Activated T-helper 17 cell treated with anti-CD3 and anti-CD28 coated beads, Interleukin-2, amount 50 U/mL, for 72 hours (primary cell): ENCODE measurements at places on chromosomes 7 and 10.

- H3K36me3 ChIP-seq: no peaks in the 10 kb centered on the region
- H3K4me1 ChIP-seq: no peaks in the 10 kb centered on the region
- no peak overlapping the region for H3K27ac ChIP-seq
- H3K4me3 ChIP-seq: no peak overlapping the region
- no peaks in the 10 kb centered on the region for H3K27me3 ChIP-seq
Observed at GRCh38 chr7:74479066-74479781, 25.5 kb downstream of the GTF2IRD1 start.

- H3K27me3 ChIP-seq: no peaks in the 10 kb centered on the region
- peaks cover 68% of the 10 kb centered on the region for H3K36me3 ChIP-seq
- H3K4me3 ChIP-seq: no peak overlapping the region
- H3K27ac ChIP-seq: no peak overlapping the region
Observed at GRCh38 chr10:84395581-84395980, 67.2 kb downstream of the CCSER2 start.

DNA sequence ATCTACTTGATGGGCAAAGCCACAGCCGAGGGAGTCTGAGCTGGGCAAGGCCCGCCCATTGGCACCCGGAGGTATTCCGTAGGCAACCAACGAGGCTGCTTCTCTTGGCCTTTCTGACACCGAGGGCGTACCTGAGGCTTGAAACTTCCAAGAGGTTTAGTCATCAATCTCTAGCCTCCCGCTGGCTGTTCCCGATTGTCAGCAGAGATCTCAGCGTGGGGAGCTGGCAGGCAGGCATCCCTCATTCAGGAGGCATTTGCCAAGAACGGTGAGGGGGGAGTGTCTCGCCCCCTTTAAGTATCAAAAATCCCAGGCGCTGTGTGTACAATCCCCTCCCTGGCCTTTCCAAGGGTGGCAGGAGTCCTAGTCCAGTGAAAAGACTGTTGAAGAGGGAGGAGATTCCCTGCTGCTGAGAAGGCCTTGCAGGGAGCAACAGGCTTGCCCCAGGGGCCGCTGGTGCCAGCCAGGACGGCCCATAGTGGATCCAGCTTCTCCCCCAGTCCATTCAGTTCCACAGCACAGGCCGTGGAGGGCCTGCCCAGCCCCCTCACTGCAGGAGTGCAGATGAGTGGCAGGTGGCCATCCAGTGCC is 39.7 kb downstream of the OAT start:
- no peak for ATAC-seq
- H3K36me3 ChIP-seq: no peaks in the 10 kb centered on the region
- H3K27ac ChIP-seq: no peak overlapping the region

DNA sequence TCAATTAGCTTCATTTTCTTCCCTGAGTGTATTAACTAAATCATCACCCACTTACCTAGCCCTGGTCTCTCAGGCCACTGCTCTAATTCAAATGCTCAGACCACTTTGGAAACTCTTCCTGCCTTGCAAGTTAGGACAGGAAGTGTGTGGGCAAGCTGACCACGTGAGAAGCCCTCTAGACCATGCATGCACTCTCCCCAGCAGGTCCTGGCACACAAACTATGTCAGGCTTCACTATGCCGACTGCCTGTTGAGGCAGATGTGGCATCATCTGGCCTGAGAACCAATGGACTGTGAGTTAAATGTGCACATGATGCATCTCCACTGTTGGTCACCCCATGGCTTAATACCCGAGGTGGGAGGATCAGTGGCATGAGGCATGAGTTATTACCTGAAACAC is 439.6 kb downstream of the GRID1 start:
- ATAC-seq: no peak
- no peak overlapping the region for H3K27ac ChIP-seq
- H3K27me3 ChIP-seq: no peaks in the 10 kb centered on the region
- H3K4me3 ChIP-seq: no peak overlapping the region
- H3K36me3 ChIP-seq: no peaks in the 10 kb centered on the region
- no peaks in the 10 kb centered on the region for H3K4me1 ChIP-seq

GRCh38 chr7:94047956-94048355 is 43.8 kb upstream of the BET1 start:
- H3K36me3 ChIP-seq: no peaks in the 10 kb centered on the region
- ATAC-seq: no peak
- no peak overlapping the region for H3K27ac ChIP-seq

DNA sequence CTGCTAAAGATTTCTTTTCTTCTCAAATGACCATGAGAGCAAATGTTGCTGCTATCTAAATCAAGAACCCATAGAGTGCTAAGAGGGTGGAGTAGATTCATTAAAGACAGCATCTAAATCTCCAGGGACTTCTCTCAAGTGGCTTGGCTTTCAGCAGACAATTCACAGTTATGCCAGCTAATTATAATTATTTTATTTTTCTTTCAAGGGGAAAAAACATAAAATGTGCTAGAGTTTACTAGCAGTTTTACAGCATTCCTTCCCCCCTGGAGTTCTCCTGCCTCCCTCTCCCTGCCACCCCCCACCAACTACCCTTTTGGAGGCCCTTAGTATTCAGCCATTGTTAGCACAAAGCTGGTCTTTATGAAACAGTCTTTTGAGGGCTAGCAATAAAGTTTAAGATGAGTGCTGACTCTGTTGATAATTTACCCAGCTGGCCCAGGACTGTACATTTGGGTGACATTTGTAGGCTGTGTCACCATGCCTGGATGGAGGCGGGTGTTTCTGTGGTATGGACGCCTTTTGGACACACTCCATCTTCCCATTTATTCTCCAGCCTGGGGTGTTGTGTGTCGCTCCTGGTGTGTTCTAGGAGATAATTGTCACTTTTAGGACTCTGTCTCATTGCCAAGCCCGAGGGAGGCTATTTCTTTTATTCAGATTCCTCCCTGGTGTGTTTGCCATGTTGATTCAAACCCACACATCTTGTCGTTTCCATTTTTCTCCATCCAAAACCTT is 160.2 kb downstream of the CREB5 start:
- H3K36me3 ChIP-seq: no peaks in the 10 kb centered on the region
- no peaks in the 10 kb centered on the region for H3K4me1 ChIP-seq
- no peak for ATAC-seq
- peaks cover 11% of the 10 kb centered on the region for H3K27me3 ChIP-seq

DNA sequence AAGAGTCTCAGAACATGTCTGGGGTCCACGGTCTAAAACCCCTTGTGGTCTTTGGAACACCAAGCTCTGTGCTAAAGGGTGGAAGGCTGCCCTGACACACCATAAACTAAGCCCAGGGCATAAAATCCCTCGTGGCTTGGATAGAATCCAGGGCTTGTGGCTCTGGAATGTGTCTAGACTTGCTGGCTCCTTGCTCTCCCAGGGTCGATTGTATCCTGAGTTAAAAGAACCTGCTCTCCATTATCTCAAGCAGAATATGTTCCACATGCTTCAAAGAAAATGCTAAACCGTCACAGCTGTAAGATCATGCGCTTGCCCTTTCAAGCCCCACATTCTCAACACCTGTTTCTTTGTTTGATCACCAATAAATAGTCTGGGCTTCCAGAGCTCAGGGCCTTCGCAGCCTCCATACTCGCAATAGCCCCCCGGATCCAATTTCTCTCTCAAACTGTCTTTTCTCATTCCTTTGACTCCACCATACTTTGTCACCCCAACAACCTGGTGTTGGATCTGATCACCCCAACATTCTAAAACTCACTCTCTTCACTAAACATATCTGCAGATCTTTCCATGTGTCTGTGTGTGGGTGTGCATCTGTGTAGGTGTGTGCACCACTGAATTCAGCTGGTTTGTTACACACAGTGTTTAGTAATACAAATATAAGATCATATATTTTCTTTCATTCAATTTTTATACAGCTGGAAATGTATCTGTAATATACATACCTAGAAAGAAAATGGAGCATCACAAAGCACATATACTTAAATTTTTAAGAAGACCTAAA is 238.5 kb downstream of the ZMYND11 start:
- H3K27ac ChIP-seq: no peak overlapping the region
- peaks cover 4% of the 10 kb centered on the region for H3K4me1 ChIP-seq
- ATAC-seq: no peak
- H3K4me3 ChIP-seq: no peak overlapping the region

- peaks cover 18% of the 10 kb centered on the region for H3K4me1 ChIP-seq
- H3K36me3 ChIP-seq: no peaks in the 10 kb centered on the region
- no peak for ATAC-seq
- peak overlapping the region; percentile 91 for H3K4me3 ChIP-seq
- H3K27me3 ChIP-seq: no peaks in the 10 kb centered on the region
Observed at GRCh38 chr10:68598978-68599770, 39.0 kb downstream of the TET1 start.

DNA sequence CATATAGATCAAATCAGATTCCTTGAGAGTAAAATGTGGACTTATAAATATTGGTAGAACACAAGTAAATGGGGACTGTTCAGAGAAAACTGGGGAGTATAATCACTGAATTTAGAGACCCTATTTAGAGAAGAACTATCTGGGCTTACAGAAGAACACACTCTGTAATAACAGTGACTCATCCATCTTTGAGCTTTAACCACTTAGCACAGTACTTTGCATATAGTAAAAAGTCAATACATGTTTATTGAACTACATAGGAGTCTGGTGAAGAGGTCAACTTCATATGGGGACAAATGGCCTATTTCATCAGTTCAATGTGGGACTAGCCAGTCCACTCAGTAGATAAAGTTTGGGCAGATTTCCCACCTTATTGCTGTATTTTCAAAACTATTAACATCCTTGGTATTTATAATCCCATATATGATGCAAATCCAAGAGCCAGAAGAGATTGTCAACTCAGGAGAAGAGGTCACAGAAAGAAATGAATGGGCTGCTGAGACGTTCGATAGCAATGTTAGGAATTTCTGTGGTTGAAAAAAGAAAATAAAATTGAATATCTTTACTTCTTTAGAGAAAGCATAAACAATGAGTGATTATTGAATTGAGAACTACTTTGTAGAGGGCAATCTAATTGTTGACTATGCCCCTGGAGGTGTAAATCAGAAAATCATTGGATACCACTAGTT is 119.3 kb upstream of the CACNA2D1 start:
- H3K36me3 ChIP-seq: no peaks in the 10 kb centered on the region
- H3K4me3 ChIP-seq: no peak overlapping the region

- no peaks in the 10 kb centered on the region for H3K27me3 ChIP-seq
- no peak overlapping the region for H3K4me3 ChIP-seq
- no peak overlapping the region for H3K27ac ChIP-seq
- peaks cover 14% of the 10 kb centered on the region for H3K4me1 ChIP-seq
- no peaks in the 10 kb centered on the region for H3K36me3 ChIP-seq
Observed at GRCh38 chr7:110975486-110975885, 115.4 kb upstream of the LRRN3 start.

DNA sequence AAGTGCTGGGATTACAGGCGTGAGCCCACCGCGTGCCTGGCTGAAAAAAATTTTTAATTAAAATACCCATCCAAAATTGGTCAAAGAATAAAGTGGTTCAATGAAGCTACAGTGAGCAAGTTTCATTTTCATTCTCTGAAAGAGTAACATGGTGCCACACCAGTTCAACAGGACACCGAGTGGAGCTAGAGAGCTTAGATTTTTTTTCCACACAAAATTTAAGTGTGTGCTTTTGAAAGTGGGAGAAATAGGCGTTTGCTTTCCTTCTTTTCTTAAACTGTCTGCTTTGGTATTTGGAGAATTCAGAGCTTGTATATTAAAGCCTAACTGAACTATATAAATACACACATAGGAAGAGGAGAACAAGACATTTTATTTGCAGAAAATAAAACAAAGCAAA is 43.4 kb downstream of the BPGM start:
- peaks cover 6% of the 10 kb centered on the region for H3K4me1 ChIP-seq
- H3K27ac ChIP-seq: no peak overlapping the region
- H3K36me3 ChIP-seq: no peaks in the 10 kb centered on the region

DNA sequence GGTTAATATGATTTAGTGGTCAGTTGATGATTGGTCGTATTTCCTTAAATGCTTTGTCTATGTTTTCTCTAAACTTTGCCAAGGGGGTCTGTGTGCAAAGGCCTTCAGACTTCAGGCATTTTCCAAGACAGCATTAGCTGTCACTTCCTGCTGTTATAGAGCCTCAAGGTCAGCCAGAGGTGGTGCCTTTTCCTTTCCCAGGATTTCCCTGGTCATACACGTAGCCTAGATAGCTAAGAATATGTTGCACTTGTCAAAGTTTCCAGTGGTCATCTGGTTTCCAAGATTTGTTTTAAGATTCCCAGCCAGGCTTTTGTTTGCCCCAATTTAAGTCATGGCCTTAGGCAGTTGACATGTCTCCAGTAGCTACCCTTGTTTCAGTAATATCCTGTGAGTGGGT is 133.2 kb upstream of the IGFBP3 start:
- no peaks in the 10 kb centered on the region for H3K27me3 ChIP-seq
- H3K4me1 ChIP-seq: no peaks in the 10 kb centered on the region
- H3K27ac ChIP-seq: no peak overlapping the region
- H3K36me3 ChIP-seq: no peaks in the 10 kb centered on the region
- ATAC-seq: no peak

GRCh38 chr7:27137640-27138315 is 5.7 kb downstream of the HOXA5 start:
- peaks cover 11% of the 10 kb centered on the region for H3K4me1 ChIP-seq
- no peak overlapping the region for H3K27ac ChIP-seq
- H3K4me3 ChIP-seq: no peak overlapping the region
- no peak for ATAC-seq

DNA sequence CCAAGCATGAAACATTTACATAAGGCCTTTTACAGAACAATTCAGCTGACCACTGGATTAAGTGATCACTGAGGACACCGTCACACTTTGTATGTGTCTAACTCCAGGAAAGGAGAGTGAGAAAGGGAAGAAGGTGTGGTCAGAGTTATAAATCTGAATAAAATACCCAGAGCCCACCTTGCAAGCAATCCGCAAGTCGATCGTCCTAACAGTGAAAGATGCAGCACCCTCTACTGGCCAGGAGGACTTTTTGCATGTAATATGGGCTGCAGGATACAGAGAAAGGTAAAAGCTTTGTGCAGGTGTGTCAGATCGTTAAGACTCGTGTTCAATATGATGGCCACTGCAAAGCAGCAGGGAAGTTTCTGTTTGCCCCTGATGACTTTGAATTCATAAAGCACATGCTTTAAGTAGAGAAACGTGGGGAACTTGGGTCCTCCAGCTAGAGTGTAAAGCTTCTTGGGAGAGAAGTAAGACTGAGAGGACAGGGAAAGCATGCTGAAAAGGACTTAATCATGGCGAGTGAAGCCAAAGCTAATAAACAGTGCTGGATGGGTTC is 68.5 kb upstream of the BMPER start:
- no peak overlapping the region for H3K4me3 ChIP-seq
- no peaks in the 10 kb centered on the region for H3K4me1 ChIP-seq
- ATAC-seq: no peak
- H3K27ac ChIP-seq: no peak overlapping the region
- H3K36me3 ChIP-seq: no peaks in the 10 kb centered on the region
- H3K27me3 ChIP-seq: peaks cover 4% of the 10 kb centered on the region

- H3K27ac ChIP-seq: no peak overlapping the region
- H3K36me3 ChIP-seq: peaks cover 80% of the 10 kb centered on the region
- no peaks in the 10 kb centered on the region for H3K4me1 ChIP-seq
- ATAC-seq: peak; percentile 88
Observed at GRCh38 chr10:111004016-111004415, 72.8 kb upstream of the ADRA2A start.
